ENCODE measurements at places on chromosomes 1 and 21. TPM values are rescaled to one million over a fixed set of nuclear protein-coding genes. Genes with fewer than 3 reads are reported as not detected.

DNA sequence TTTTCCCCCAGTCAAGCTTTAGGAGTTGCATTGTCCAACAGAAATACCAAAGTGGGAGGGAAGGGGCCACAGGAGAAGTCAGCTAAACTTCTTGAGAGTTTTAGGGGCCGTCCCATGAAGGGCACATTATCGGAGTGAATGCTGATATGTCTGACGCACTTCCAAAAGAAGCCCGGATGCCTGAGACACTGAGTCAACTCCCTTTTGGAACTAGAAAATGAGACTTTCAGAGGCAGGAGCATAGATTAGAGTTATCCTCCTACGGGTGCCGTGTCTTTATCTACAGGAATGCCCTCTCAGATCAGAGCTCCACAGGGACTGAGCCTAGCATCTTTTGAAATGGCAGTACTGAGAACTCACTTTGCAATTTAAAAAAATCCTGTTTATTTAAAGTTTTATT is 13.1 kb downstream of the ACTN2 start:
- no peak for DNase-seq

The SLC30A1 gene
- total RNA-seq: 21.5 TPM

DNA sequence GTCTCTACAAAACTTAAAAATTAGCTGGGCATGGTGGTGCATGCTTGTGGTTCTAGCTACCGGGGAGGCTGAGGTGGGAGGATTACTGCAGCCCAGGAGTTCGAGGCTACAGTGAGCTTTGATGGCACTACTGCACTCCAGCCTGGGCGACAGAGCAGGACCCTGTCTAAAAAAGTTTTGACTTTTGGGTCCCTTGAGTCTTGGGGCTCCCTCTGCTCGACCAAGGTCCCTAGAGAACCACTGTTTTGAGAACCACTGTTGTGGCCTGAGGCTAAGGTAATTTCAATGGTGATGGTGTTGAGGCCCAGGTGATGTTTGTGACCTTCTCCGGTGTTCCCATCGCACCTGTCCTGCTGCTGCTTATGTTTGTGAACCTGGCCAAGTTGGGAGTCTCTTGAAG is 3.1 kb upstream of the CAMTA1 start:
- DNase-seq: no peak

The VPS13D gene
- total RNA-seq: 48.5 TPM

The CYYR1 gene
- 23.8 TPM for total RNA-seq

The CEP350 gene
- total RNA-seq: 30.1 TPM

GRCh38 chr1:215022741-215023141 is 59.8 kb upstream of the KCNK2 start:
- DNase-seq: no peak

DNA sequence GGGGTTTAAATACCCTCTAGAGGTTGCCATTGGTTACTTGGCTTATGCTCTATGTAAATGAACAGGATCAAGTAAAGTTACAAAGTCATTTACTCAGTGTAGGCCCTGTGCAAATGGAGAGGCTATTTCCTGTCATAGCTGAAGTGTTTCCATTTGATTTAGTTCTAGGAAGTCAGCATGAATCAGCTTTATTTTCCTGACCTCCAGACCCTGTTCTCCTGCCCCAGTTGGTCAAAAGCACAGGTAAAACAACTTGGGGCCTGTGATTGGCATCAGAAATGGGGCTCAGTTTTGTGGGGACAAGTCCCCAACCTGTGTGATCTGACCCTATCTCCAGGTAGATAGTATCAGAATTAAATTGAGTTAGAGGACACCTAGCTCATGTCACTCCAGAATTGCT is 239.9 kb downstream of the HHAT start:
- no peak for DNase-seq

GRCh38 chr1:14970115-14970798 is 183.3 kb upstream of the TMEM51 start:
- peak; percentile 39 for DNase-seq

The NBPF19 gene
- total RNA-seq: 7.7 TPM

DNA sequence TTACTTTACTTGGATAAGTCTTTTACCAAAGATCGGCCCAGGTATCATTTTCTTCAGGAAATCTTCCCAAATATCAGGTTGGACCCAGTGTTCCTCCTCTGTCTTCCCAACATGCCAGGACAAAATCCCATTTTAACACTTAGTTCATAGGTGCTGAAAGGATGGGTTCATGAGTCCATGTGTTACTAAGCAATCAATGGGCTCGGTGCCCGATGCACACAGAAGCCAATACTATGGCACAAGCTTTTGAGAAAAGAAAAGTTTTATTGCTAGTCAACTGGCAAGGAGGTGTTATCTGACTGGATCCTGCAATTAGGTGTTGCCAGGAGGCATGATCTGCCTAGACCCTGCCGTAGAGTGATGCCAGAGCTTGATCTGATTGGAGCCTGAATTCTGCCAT is 133.3 kb upstream of the SLC44A3 start:
- no peak for DNase-seq

The RGS1 gene
- total RNA-seq: not detected

The CLIC6 gene
- not detected for total RNA-seq

- no peak for DNase-seq
Measured at GRCh38 chr1:9331016-9331415, 38.3 kb downstream of the SPSB1 start.

DNA sequence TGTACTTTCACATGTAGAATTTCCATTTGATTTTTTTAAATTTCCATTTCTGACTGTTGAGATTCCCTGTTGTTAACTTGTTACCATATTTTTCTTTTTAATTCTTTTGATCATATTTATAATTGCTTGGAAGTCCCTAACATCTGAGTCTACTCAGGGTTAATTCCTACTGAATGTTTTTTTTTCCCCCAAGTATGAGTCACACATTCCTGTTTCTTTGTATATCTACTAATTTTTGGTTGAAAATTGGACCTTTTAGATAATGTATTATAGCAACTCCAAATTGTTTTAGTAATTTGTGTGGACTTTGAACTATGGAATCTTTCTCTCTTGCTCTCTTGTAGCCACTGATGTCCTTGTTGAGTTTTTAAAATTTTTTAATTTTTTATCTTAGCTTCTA is 54.6 kb downstream of the STXBP3 start:
- DNase-seq: peak; percentile 46

DNA sequence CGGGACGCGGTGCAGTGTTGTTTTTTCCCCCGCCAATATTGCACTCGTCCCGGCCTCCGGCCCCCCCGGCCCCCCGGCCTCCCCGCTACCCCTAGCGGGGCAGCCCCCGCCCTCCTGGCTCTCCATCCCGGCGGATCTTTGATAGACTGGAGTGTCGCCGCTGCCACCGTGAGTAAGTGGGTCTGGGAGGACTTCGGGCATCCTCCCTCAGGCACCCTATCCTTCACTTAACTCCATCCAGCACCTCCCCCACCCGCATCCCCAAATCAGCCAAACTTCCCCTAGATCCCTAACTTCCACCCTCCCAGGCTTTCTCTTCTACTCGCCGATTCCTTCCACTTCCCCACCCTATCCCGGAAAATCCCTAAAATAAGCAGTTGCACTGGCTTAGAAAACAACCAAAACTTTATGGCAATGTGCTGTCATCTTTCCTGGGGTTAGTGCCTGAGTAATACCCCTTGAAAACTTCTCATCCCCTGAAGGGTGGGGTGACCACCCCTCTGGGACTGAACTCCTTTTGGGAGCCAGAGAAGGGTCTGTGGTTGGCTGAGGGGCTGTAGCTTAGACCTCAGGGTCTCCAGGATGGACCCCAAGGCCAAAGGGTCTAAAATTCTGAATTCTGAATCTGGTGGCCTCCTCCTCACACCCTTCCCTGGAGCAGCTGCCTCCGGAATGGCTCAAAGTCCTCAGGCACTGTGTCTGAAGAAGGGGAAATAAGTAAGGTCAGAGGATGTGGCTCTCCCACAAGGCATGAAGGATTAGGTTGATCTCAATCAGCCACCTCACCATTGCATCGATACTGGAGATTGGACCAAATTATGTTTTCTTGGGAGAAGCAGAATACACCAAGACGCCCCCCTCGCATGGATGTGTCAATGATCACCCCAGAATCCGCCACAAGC is 12.2 kb downstream of the THBS3 start:
- DNase-seq: no peak

The NBPF14 gene
- total RNA-seq: 10.0 TPM

DNA sequence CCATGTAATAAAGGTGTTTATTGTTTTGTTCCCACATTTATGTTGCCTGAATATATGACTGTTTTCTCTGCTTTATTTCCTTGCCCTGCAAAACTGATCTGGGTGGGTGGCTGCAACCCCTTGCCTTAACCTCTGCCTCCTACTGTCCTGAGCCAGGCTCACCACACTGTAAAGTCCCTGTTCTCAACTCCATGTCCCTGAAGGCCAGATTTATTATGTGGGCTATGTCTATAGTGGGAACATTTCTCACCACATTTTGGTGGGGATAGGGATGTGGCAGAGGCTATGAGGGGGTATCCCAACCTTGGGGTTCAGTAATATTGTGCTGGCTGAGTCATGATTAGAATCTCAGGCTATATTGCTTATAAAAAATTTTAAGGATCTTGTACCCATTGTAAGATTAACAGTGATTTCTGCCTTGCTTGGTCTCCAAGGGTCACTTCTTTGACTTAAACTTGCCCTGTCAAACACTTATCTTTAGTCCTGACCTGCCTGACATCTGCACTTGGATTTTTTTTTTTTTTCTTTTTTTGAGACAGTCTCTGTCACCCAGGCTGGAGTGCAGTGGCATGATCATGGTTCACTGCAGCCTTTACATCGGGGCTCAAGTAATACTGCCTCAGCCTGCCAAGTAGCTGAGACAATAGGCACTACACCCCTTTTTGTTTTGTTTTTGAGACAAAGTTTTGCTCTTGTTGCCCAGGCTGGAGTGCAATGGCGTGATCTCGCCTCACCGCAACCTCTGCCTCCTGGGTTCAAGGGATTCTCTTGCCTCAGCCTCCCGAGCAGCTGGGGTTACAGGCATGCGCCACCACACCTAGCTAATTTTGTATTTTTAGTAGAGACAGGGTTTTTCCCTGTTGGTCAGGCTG is 3.6 kb downstream of the RPS8 start:
- DNase-seq: no peak

The SWT1 gene
- 3.6 TPM for total RNA-seq

DNA sequence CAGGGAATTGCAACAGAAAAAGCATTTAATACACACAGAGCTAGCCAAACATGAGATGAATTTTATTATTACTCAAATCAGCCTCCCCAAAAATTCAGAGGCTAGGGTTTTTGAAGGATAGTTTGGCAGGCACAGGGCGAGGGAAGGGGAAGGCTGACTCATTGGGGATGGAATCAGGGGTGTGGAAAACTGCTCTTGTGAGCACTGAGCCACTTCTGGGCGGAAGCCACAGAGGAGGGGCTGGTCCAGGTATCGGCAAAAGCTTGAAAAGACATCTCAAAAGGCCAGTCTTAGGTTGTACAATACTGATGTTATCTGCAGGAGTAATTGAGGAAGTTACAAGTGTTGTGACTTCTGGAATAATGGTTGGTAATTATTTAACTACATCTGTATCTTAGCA is 109.4 kb downstream of the TLR5 start:
- DNase-seq: no peak

The CYP2J2 gene
- 0.27 TPM for total RNA-seq

The ANKRD65 gene
- total RNA-seq: 0.38 TPM

DNA sequence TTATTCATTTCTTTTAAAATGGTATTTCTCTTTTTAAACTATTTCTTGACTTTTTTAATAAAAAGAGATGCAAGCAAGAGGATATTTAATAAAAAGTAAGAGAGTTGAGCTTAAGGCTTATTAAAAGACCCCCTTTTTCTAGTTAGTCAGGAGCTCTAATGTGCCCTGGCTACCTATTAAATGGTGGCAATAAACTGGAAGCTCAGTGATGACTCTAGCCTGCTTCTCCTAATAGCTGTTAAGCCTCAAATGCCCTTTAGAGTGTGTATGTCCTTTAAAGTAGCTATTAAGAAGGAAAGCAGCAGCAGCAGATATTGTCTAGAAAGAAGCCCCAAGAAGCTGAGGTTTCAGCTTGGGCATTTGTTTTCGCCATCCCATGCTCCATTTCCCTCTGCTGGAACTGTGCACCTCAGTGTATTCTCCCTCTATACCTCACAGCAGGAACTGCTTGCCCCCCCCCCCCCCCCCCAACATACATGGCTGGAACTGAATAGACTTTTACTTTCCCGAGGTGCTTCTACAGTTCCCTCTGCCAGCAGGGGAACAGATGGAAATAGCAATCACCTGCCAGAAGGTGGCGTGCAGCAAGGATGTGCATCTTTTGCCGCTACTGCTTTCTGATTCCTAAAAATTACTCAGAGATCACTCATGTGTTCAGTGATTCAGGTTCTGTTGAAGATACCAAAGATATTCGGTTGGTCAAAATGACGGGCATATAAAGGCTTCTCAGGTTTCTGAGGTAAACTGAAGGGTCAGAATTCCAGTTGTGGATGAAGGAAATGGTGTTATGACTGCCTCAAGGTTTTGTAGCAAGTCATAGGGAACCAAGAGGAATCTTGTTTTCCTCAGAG is 2.5 kb downstream of the RGS4 start:
- DNase-seq: peak; percentile 88
